ENCODE measurements at places on chromosomes 7 and 10.

DNA sequence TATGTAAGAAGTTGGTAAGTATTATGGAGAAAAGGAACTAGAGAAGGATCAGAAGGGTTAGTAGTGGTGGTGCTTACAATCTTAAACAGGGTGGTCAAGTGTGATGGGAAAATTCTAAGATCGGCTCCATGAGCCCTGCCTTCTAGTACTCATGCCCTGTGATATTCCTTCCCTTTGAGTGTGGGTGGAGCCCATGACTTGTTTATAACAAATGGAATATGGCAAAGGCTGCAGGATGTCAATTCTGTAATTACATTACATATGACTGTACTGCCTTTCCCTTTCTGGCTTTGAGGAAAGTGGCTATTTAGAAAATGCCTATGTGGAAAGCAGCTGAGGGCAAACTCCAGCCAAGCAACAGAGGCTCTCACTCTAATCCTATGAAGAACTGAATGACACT, 309.6 kb downstream of the AGMO start:
- no peak for DNase-seq

GRCh38 chr10:74921744-74922143, 95.3 kb downstream of the KAT6B start:
- no peak for DNase-seq

DNA sequence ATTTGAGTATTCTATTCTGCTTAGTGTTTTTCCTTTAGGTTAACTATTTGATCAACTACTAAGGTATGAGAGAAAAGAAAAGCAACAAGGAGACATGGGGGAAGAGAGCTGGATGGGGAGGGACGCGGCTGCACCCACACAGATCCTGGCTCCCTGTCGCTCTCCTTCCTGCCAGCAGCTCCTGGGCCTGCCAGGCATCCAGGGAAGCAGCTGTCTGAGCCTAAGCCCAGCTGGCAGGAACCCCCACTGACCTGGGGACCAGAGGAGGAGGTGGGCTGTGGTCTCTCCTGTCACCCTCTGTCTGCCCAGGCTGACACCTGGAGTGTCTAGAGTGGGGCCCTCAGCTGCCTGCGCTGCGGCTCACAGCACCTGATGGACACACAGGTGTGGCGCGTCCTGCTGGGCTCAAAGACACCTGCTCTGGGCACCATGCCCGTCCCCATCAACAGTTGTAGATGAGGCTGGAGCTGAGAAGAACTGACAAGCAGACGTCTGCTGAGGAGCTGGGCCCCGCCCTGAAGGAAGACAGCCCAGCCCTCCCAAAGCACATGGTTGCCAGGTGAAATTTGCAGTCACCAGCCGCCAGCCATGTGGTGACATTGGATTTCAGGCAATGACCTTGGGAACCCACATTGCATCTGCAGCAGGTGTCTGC, 207.9 kb downstream of the PLXNA4 start:
- DNase-seq = no peak

DNA sequence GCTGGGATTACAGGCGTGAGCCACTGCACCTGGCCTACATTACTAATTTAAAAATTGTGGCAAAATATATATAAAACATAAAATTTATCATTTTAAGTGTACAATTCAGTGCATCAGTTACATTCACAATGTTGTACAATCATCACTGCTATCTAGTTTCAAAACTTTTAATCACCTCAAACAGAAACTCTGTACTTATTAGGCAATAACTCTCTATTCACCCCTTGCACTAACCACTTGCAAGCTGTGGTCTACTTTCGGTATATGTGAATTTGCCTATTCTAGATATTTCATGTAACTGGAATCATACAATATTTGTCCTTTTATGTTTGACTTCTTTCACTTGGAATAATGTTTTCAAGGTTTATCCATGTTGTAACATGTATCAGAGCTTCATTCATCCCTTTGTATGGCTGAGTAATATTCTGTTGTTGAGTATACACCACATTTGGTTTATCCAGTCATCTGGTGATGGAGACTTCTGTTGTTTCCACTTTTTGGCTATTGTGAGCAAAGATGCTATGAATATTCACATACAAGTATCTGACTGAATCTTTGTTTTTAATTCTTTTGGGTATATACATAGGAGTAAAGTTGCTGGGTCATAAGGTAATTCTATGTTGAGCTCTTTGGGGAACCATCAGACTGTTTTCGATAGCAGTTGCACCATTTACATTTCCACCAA, 14.3 kb upstream of the ELOVL3 start:
- no peak for DNase-seq

- no peak for DNase-seq
These were observed 63.4 kb downstream of the HPSE2 start for GRCh38 chr10:99172128-99172738.

GRCh38 chr10:80437227-80437626, 16.9 kb upstream of the TSPAN14 start:
- DNase-seq = no peak

GRCh38 chr7:5629941-5630340, 151.5 kb downstream of the RNF216 start:
- DNase-seq = peak; percentile 53

All from CD8-positive, alpha-beta T cell (primary cell).